ENCODE measurements at places on chromosomes 12 and 14.

DNA sequence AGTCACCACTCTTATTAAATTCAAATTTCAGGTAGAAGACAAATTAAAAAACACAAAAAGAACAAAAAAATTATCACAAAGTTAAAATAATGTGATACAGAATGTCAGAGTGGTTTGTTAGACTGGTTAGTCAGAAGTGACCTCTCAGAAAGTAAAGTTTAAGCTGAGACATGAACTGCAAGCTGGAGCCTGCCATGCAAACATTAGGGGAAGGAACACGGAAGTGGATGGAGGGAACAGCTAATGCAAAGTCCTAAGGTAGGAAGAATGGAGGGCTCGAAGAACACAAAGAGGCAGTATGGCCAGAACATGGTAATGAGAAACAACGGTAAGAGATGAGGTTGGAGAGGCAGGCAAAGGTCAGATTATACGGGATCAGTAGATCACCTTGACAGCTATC is 41.7 kb downstream of the WDHD1 start:
- no peak for DNase-seq

- DNase-seq: no peak
Observed at GRCh38 chr12:12930633-12931219, 21.2 kb downstream of the GPRC5D start.

DNA sequence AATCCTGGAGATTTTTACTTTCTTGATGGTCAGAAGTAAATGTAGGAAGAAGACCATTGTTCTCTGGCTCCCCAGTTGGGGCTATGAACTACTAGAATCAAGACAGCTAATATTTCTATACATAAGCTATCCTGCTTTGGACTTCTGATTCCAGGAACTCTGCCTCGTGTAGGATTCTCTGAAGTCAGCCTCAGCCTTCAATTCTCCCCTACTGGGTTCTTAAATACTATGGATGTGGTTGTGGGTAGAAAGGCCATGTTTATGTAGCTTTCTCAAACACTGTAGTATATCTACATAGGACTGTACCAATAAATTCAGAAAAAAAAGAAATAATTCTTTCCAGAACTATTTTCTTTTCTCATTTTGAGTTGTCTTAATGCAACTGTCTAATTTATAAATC is 302.5 kb downstream of the ITPR2 start:
- DNase-seq: no peak

DNA sequence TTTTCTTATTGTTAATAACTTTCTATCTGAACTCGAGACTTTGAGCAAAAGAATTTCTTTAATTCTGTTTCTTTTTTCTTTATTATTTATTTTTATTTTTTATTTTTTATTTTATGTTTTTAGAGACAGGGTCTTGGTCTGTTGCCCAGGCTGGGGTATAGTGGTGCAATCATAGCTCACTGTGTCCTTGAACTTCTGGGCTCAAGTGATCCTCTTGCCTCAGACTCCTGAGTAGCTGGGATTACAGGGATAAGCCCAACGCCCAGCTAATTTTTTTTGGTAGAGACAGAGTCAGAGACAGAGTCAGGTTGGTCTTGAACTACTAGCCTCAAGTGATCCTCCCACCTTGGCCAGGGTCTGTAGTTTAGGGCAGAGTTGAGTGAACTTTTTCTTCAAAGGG is 18.5 kb downstream of the METAP2 start:
- DNase-seq: no peak

GRCh38 chr12:120784804-120785203 is 59.2 kb downstream of the ACADS start:
- DNase-seq: no peak

- no peak for DNase-seq
Observed at GRCh38 chr12:57603324-57603723, 1.3 kb upstream of the DTX3 start.

GRCh38 chr14:28875934-28876571 is 109.5 kb downstream of the FOXG1 start:
- DNase-seq: no peak

- no peak for DNase-seq
Observed at GRCh38 chr14:96581902-96582301, 79.7 kb downstream of the PAPOLA start.

GRCh38 chr12:58887068-58887467 is 33.2 kb downstream of the LRIG3 start:
- no peak for DNase-seq

DNA sequence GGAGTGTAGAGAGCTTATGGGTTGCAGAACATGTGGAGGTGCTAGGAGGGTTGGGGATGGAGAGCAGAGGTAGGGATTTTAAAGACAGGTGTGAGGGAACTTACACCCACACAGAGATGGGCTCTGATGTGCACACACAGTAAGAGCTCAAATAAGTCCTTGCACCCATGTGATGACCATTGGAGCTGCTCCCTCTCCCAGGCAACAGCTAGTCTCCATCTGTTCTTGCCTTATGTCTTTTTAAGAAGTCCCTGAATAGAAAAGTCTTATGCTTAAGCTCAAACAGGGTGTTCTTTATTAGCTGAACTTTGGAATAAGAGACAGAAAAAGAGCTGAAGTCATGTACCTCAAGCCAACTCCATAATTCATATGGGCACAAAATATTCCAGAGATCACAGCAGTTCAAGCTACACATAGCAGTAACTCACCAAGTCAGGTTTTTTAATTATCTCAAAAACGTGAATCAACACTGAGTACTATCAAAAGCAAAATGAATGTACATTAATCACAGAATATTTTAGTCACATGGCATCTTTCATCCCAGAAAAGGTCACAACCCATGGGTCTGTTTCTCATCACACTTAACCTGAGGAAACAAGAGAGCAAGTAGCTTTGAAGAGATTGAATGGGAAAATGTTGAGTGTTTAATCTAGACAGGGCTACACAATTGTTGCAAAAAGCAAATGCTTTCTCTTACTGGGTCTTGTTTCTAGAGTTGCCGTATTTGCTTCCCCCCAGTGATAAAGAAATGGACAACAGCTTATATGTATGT is 1513.6 kb upstream of the SEL1L start:
- DNase-seq: no peak

DNA sequence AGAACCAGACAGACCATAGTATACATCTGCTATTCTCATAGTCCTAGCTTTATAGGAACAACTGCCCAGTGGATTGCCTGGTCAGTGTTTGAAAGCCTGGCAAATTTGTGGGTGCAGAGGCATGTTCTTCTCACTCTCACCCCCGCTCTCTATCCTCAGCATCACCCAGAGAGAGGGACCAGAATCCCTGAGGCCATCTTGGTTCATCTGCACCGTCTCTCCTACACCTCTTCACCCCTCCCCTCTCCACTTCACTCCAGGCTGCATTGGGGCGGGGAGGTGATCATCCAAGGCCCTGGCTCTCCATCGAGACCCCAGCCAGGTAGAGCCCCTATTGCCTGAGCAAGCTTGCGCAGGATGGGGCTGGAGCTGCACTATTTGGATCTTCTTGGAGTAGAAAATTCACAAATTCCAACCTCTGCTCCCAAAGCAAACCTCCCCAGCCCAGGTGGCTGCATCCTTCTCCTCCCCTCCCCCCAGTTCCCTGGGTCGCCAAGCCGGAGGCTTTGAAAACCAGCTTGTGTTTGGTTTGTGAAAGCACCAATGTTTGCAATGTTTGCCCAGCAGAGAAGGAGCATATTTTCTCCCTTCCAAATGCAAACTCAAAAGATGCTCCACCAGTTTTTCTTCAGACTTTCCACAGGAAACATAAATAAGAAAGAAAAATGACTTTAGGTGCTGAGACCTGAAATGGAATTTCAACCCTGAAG is 18.6 kb upstream of the COL2A1 start:
- DNase-seq: no peak

- no peak for DNase-seq
Observed at GRCh38 chr12:98595243-98595988, 1.9 kb downstream of the SLC25A3 start.

DNA sequence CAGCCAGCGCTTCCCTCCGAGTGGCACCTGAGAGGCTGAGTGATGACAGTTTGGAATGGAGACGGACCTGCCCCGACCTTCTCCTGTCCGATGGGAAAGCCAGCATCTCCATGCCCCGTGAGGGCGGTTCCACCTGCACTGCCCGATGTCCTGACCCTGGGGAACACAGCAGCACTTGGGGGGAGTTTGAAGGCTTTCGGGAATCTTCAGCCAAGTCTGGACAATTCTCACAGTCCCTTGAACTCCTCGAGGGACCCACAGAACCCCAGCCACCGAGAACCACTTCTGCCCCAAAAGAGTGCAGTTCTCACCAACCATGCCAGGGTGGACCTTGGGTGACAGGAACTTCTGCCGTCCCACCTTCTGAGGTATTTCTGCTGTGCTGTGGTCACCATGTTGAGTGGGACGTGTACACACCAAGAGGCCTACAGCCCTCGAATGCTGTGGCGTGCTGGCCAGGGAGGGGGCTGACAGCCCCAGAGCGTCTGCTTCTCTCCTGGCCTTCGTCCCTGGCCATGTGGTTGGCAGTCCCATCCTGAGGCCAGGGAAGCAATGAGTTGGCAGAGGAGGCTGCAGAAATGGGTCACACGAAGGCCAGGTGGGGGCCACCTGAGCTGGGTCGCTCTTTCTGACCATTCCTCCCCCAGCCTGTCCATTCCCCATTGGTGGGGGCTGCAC is 1.0 kb downstream of the CLBA1 start:
- DNase-seq: no peak

DNA sequence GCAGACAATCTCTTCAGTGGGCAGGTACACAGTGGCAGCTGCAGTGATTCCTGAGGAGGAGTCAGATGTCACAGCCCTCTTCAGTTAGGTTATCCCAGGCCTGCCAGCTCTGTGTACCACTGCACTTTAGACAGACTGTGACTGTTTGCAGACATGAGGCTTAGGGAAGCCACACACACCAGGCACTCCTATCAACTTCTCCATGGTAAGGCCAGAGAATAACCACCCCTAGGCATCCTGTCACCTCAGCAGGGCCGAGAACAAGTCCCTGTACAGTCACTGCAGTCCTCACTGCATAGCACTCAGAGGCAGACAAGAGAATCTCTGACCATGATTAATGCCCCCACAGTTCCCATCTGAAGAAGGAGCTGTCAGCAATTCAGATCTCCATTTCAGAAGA is 296.5 kb downstream of the GALC start:
- DNase-seq: no peak

- DNase-seq: no peak
Observed at GRCh38 chr12:50746431-50746830, 17.5 kb upstream of the ATF1 start.

DNA sequence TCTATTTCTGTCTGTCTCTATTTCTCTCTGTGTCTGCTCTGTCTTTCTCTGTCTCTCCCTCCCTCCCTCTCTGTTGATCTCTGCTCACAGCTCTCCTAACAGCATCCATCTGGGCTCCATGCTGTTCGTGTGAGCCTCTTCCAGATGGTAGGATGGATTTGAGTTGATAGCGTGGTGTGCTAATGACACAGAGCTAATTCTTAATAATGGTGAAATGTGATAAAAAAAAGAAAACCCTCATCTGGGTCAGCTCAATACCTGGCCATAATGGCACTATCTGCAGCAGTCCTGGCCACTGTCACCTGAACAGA is 96.4 kb downstream of the AACS start:
- DNase-seq: no peak

DNA sequence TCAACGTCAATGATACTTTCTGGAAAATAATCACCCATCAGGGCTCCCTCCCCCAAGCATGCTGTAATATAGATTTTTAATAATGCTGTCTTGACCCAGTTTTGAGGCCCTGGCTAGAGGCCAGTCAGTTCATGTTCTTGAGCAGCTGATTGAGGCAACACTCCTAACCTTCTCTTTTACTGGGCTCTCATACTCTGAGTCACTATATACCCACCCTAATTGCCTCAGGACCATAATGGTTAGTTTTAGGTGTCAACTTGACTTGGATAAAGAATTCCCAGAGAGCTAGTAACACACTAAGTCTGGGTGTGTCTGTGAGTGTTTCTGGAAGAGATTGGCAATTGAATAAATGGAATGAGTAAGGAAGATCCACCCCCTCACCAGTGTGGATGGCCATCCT is 527.0 kb upstream of the ATP2B1 start:
- DNase-seq: no peak

DNA sequence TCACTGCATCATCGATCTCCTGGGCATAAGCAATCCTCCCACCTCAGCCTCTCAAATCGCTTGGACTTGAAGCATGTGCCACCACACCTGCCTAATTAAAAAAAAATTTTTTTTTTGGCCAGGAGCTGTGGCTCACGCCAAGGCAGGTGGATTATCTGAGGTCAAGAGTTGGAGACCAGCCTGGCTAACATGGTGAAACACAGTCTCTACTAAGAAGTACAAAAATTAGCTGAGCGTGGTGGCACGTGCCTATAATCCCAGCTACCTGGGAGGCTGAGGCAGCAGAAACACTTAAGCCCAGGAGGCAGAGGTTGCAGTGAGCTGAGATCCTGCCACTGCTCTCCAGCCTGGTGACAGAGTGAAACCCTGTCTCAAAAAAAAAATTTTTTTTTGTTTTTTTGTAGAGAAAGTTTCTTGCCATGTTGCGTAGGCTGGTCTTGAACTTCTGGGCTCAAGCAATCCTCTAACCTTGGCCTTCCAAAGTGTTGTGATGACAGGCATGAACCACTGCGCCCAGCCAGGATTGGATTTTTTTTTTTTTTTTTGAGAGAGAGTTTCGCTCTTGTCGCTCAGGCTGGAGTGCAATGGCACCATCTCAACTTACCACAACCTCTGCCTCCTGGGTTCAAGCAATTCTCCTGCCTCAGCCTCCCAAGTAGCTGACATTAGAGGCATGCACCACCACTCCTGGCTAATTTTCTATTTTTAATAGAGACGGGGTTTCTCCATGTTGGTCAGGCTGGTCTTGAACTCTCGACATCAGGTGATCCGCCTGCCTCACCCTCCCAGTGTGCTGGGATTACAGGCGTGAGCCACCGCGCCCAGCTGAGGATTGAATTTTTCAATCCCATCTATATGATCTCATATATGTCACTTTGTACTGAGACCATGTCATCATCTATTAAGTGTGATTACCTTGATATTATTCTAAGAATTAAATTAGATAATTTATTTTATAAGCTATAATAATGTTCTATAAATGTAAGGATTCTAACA is 12.4 kb downstream of the SLC2A3 start:
- no peak for DNase-seq

DNA sequence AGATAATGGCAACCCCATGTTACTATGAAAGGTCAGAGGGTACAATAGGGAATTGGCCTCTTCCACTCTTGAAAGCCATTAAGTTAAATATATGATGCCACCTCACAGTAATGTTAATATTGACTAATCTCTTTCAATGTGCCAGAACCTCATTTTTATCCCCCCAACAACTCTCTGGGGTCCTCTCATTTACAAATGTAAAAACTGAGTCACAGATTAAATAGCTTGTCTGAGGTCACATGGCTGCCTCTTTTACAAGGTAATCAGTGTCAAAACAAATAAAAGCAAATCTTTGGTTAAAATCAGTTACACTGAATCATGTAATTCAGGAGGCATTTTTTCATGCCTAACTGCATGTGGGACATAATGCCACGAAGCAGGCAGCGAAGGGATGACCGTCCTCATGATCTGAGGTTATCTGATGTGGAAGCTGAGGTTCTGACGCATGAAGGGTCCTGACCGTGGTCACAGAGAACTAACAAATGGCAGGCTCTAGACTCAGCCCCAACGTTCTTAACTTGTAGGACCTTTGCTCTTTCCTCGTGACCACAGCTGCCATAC is 78.5 kb downstream of the PTPN21 start:
- DNase-seq: no peak

GRCh38 chr12:53729644-53730043 is 2.4 kb upstream of the CALCOCO1 start:
- no peak for DNase-seq

Measured in activated T-cell treated with anti-CD3 and anti-CD28 coated beads for 24 hours (primary cell).